ENCODE measurements at places on chromosomes 1 and 21.

DNA sequence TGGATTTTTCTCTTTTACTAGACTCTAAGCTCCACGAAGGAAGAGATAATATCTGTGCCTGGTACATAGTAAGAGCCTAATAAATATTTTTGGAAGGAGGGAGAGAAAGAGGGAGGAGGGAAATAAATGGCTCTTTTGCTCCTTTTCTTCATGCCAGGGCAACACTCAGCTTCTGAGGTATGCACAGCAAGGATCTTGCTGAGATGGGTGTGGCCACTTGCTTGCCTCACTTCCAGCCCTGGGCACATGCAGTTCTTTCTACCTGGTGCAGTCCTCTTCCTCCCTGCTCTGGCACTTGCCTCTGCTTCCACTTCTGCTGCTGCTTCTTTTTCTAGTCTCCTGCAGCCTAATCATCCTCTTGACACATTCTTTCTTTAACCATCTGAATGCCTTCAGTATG is 148.1 kb downstream of the FGGY start:
- no peak for DNase-seq

GRCh38 chr21:36079010-36079649 is 9.3 kb downstream of the CBR1 start:
- DNase-seq = peak; percentile 86

- DNase-seq = no peak
Measured at GRCh38 chr1:65221638-65222339, 73.8 kb downstream of the AK4 start.

DNA sequence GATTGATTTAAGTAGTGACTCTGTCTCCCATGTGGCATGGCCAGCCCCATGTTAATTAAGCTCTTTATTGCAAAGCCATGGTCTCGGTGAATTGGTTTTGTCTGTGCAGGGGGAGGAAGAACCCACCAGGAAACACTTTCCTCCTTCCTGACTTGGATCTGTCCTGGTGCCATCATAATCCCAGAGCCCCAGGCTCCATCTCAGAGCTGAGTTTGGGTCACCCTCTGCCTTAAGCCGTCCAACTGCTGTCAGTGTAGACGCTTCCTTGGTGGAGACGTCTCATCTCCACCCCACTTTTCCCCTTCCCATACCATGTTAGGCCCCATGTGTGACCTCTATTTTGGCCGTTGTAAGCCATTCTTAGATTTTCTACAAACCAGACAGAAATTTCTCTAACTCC is 36.0 kb upstream of the COL6A2 start:
- DNase-seq = no peak

- no peak for DNase-seq
Measured at GRCh38 chr1:107954719-107955415, 10.1 kb downstream of the VAV3 start.

GRCh38 chr1:213492161-213493041 is 441.4 kb downstream of the RPS6KC1 start:
- DNase-seq = no peak

- no peak for DNase-seq
Measured at GRCh38 chr1:58403894-58404293, 142.6 kb downstream of the OMA1 start.

DNA sequence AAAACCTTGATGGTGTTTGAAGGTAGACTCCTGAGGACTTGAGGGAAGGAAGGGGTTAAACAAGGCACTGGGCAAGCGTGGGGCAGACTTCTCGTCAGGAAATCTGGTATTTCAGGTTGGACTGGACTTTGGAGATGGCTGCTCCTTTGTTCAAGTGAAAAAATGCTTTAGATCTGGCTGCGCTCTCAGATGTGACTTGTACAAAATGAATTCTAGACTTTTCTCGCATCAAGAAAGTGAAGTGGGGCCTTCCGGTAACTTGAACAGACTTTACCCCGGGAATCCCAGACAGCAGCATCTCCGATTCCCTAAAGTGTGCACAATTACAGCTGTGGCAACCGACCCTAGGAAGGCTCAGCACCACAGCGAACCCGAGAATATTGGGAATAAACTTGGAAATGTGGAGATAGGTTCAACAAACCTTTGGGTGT is 44.3 kb upstream of the ERRFI1 start:
- no peak for DNase-seq

GRCh38 chr1:245448975-245449431 is 294.2 kb downstream of the KIF26B start:
- no peak for DNase-seq

DNA sequence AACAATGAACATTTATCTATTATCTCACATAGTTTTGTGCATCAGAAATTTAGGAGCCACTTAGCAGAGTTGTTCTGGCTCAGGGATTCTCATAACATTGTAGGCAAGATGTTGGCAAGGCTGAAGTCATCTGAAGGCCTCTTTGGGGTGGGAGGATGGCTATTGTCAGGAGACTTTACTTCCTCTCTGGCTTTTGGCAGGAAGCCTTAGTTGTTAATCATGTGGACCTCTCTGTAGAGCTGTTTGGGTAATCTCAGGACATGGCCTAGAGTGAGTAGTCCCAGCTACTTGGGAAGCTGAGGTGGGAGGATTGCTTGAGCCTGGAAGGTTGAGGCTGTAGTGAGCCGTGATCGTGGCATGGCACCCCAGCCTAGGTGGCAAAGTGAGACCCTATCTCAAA is 40.2 kb downstream of the RASAL2 start:
- DNase-seq = peak; percentile 93

DNA sequence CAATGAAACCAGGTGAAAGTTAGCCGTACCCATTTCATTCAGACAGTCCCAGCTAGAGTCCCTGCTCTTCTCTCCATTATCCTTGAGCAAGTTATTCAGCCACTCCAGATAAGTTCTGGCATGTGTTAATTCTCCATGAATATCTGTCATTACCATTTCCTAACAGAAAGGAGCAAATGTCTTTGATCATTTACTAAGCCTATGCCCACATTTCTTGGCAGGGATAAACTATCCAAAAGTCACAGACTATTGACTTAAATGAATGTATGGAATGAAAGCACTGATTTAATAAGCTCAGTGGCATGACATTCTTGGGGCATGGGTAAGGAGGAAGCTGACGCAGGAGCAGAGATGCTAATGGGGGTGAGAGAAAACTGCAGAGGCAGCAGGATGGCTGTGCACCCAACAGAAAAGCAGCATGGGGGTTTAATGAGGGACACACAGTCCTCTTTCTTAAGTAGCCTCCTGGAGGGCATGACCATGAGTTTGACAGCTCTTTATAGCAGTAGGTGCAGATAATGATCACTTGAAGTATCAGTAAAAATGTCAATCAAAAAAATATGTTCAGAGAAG is 17.6 kb upstream of the DHCR24 start:
- DNase-seq = no peak

DNA sequence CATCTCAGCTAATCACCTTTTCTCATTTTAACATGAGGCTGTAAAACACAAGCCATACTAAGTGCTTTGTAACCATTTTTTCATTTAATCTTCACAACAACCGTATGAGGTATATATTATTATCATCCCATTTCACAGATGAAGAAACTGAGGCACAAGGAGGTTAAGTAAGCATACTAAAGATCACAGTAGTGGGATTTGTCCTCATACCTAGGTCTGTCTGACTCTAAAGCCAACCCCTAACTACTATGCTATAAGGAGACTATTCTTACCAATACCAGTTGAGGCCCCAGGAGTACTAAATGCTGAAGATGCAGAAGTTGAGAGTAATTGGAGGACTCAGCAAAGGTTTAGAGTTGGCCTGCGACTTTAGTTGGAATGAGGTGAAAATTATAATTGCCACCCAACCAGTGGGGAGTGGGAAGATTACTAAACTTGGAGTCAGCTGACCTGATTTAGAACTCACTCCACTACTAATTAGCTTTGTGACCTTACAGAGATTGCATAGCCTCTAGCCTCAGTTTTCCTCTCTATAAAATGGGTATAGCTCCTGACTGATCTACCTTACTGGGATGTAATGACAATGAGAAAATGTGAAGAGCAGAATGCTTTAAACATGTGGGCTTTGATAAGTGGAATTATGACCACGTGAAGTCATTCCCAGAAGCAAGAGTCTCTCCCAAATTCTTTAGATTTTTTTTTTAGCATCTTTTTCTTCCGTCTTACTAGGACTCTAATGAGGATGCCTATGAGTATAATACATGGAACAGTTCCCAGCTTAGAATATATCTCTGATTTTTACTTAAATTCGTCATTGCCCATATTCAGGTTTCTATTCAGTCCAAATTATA is 85.8 kb upstream of the IPO9 start:
- DNase-seq = no peak

DNA sequence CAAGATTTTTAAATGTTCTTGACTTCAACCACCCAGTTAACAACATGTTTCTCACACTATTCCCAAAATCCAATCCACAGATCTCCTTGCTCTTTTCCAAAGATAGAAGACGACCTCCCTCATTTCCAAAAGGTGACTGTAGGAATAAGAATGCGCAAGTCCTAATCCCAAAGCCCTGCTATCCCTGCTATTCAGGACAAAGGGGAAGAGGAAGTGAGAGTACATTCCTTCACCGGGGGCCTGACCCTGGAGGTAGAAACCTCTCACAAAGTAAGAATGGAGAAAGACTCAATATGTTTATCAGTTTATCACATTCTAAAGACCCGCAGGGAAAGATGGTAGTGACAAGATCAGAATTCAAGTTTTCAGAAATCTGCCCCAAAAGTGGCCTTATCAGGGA is 55.7 kb downstream of the PLEKHA6 start:
- DNase-seq = no peak

GRCh38 chr1:10295481-10296085 is 85.2 kb downstream of the KIF1B start:
- DNase-seq = no peak

DNA sequence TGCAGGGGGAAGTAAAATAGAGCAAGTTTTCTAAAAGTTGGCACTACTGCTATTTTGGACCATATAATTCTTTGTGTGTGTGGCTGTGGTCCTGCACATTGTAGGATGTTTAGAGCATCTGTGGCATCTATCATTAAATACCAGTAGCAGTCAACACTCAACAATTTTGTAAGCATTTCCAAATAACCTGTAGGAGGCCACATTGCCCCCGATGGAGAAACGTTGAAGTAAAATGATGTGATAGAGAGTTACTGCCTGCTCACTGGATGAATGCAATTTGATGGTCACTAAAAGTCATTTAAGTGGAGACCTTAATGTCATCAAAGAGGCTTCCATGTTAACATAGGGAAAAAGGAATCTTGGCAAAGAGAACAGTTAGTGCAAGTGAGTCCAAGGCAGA is 560.8 kb downstream of the NEGR1 start:
- no peak for DNase-seq

DNA sequence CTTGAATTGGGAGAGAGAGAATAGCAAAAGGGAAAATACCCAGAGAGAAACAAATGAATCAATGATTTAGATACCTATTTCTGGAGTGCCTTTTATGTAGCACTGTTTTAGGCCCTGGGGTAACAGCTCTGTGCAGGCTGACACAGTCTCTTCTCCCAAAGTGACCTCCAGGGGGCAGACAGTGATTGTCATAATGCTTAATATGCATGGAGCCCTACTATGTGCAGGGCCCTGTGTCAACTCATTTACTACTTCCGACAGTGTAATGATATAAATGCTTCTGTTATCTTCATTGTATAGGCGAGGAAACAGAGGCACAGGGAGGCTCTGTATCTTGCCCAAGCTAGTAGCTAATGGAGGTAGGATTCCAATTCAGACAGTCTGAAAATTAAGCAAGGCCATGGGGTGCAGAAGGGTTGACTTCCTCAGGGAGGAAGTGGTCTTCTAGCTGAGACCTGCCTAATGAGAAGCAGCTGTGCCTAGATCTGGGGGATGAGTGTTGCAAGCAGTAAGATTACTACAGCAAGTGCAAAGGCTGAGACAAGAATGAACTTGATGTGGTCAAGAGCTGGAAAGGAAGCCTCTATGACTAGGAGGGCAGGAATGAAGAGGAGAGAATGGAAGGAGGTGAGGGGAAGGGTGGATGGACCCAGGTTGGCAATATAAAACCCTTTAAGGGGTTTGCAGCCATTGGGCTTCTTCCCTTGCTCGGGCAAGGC is 16.2 kb upstream of the SERINC2 start:
- DNase-seq = no peak

- no peak for DNase-seq
Measured at GRCh38 chr1:240965581-240966091, 353.7 kb upstream of the GREM2 start.

- peak; percentile 25 for DNase-seq
Measured at GRCh38 chr1:242139442-242139841, 140.5 kb upstream of the MAP1LC3C start.

GRCh38 chr1:226679853-226680516 is 59.1 kb downstream of the ITPKB start:
- DNase-seq = peak; percentile 80

DNA sequence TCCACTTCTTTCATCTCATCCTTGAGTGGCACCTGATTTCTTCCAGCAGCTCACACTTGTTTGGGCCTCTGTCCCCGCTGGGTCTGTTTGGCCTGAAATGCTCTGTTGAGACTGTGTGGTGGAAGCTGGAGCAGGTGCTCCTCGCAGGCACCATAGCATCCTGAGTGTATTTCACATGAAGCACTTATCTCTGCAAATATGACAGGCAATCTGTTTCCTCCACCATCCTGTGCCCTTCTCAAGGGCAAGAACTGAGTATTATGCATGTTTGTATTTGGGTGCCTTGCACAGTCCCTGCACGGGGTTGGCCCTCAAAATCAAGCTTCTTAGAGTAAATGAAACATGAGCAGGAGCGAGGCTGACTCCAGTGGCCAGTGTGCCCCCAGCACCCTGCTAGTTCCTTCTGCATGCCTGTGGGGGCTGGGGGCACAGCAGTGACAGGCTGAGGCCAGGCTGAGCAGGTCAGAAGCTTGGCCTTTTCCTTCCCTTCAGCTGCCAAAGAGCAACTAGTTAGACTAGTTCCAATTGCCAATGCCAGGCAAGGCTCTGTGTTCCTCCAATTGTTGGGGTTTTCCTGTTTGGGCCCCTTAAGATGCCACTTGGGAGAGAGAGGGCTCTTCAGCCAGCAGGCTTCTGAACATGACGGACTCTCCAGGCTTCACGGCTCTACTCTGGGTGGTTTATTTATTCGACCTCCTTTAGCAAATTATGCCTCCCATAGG is 129.6 kb upstream of the ATP1A1 start:
- no peak for DNase-seq

- DNase-seq = peak; percentile 97
Measured at GRCh38 chr1:59292562-59292961, 4.3 kb upstream of the FGGY start.

- DNase-seq = no peak
Measured at GRCh38 chr1:154851392-154852177, 18.5 kb downstream of the KCNN3 start.

DNA sequence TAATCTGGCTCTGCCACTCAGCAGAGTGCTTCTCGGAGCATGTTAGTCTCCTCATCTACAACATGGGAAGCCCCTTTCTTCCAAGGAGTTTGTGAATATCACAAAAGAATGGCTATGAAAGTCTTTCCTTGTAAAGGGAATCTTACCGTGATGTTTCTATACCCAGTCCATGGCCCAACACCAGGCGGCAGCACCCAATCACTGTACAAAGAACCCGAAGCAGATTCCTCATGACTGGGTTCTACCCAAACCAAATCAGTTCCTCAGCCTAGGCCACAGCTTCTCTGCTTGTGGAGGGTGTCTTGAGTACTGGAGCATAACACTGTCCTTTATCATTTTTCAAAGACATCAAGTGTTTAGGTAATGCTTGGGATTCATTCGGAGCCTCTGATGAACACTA is 16.6 kb upstream of the SLFNL1 start:
- no peak for DNase-seq

GRCh38 chr1:84297546-84298244 is 3.8 kb upstream of the SAMD13 start:
- DNase-seq = no peak

GRCh38 chr1:87600854-87601253 is 272.2 kb downstream of the LMO4 start:
- no peak for DNase-seq

Measured in suppressor macrophage treated with lipopolysaccharide for 4 hours (primary cell).